Renal cortex interstitium (tissue), 15 donors: ENCODE measurements at places on chromosomes 3 and 15. TPM values are rescaled to one million over a fixed set of nuclear protein-coding genes. Genes with fewer than 3 reads are reported as not detected.

DNA sequence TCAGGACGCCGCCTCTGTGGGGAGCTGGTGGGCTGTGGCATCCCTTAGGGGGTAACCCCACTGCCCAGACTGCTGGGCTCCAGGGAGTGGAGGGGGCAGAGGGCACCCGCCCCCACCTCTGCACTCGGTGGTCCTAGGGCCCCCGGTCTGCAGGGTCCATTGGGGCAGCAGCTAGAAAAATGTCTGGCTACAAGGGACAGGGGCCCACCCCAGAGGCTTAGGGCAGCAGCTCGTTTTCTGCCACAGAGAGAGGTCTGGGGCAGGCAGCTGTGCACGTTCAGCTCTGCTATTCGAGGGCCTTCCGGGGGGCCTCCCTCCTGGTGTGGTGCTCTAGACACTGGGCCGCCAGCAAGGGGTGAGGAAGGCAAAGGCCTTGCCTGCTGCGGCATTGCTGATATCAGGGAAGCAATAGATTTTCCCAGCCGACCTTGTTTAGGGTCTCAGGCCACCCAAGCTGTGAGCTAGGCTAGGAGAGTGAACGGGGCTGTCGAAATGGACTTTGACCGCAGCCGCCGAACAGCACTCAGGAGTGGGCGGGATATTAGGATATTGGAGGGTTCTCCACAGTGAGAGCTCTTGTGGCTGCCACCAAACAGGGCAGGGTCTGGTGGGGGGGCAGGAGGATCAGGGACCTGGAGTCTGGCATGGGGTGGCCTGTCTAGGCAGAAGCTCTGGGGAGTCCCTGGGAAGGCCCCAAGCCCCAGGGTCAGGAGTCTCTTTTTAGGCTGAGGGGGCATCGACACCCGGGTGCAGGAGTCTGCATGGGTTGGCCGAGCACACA, 61.4 kb upstream of the KLF13 start:
- no peak for DNase-seq

- no peak for DNase-seq
Measured at GRCh38 chr3:146380046-146380445, 89.3 kb downstream of the PLSCR2 start.

DNA sequence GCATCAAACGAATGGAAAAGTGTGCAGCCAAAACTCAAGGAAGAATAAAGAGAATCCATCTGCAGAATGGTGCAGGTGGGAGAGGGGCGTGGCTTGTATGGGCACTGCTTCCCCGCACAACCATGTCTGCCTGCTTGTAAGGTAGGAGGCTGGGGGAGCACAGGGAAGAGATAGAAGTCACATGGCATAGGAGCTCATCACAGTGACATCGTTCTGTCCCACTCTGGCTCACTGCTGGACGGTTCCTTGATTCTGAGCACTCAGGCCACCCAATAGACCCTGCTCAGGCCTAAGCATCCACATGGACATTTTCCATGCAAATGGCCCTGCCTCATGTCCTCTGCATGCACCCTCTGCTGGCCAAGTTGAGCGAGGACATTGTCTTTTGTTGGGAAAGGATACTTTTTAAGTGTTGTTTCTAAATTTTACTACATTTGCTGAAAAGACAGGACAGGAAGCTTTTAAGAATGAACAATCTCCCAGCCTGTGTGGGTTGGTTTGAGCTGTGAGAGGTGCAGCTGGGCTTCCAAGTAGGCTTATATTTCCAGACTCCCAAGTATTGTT, 3.1 kb downstream of the MYLK start:
- no peak for DNase-seq

DNA sequence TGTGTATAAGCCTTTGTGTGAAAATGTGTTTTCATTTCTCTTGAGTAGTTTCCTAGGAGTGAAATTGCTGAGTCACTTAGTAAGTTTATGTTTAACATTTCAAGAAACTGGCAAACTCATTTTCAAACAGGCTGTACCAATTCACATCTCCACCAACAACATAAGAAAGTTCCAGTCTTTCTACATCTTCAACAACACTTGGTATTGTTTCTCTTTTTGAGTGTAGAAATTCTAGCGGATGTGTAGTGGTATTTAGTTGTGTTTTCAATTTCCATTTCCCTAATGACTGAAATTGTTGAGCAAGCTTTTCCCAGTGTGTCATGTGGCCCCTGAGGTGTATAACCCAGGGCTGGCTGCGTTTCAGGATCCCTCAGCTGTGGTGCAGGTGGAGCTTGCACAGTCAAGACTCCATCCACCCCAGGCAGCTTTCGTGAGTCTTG, 258.5 kb downstream of the PDCD6IP start:
- DNase-seq = no peak

- no peak for DNase-seq
Measured at GRCh38 chr3:23880703-23881339, 36.0 kb downstream of the NKIRAS1 start.

DNA sequence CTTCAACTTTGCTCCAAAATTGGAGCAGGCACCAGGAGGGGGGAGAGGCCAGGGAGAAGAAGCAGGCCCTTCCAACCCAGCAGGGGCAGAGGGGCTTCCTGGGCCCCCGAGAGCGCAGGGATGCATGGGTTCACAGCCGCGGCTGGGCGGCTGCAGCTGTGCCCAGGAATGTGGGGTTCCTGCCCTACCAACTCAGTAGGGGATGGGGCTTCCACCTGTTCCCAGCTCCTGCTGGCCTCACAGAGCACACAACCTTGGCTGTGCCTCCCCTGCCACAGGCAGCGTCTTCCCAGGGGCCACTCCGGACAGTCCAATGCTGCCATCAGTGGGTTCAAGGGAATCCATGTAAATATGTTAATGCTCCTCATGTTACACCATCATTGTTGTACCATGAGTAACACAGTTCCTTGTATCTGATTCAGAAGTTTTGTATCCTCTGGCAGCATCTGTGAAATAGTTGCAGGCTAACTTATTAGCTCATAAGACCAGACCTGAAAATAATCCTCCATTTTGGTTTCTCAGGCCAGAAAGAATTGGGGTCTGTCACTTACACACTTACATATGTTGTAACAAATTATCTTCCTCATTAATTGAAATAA, 12.1 kb upstream of the SIAH2 start:
- DNase-seq = no peak

GRCh38 chr15:69789648-69790393, 307.9 kb downstream of the TLE3 start:
- no peak for DNase-seq

DNA sequence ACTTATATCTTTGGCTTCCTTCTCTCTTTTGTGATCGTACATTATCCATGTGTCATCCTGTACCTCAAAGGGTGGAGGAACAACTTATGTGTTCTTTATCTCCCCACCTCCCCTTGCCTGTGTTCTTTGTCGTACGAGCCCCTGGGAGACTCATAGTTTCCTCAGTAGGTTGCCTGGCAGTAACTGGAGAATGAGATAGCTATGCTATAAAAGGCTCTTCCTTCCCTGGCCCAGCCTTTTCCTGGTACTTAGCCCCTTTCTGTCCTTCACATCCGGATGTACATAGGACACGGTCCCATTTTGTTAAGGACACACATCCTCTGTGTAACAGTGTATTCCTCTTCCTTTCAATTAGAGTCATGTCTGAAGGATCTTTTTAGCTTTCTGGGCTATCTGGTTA, 32.1 kb downstream of the PLCL2 start:
- no peak for DNase-seq

- no peak for DNase-seq
Measured at GRCh38 chr3:5078151-5078550, 43.9 kb upstream of the ARL8B start.

- no peak for DNase-seq
Measured at GRCh38 chr3:197468866-197469382, 86.8 kb downstream of the BDH1 start.

The GPR62 gene
- 0.53 TPM for polyA plus RNA-seq

The IL5RA gene
- polyA plus RNA-seq = 0.65 TPM

The SLC28A2 gene
- 0.82 TPM for polyA plus RNA-seq

The SPTBN5 gene
- polyA plus RNA-seq = 3.3 TPM

The KLF15 gene
- polyA plus RNA-seq = 15.5 TPM

The CHAC1 gene
- 2.3 TPM for polyA plus RNA-seq

The ITIH1 gene
- not detected for polyA plus RNA-seq

The C3orf49 gene
- polyA plus RNA-seq = 0.48 TPM
